ENCODE measurements at places on chromosomes 1 and 21.

DNA sequence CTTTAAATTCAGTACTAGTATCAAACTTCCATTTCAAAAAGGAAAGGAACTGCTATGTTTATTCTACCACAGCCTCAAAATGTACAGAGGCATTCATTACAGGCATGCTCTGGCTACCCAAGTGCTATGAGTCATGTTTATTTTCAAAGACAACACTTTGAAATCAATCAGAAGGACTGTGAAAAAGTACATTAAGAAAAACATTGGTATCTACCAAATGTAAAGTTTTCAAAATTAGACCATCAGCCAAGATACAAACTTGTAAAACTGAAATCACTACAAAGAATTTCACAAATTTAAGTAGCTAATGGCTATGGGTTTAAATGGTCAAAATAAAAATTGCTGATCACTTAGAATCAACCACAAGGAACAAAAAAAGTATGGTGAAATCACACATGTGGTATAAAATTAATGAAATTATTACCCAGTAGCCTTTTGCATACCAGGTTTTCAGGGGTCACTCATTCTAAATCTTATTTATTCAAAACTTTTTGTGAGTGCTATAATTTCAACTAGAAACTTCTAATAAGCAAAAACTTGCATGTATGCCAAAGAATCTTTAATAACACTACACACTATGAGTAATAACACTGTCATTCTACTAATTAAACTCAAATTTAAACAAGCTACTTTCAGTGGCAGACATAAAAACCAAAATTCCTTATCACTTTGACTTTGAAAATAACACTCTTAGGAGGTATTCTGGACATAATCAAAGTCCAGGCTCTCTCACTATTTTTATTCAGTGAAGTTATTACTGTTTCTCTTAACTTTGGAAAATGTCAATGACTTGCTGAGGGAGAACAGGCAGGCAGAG lies 49.2 kb downstream of the ENAH start:
- DNase-seq: no peak

DNA sequence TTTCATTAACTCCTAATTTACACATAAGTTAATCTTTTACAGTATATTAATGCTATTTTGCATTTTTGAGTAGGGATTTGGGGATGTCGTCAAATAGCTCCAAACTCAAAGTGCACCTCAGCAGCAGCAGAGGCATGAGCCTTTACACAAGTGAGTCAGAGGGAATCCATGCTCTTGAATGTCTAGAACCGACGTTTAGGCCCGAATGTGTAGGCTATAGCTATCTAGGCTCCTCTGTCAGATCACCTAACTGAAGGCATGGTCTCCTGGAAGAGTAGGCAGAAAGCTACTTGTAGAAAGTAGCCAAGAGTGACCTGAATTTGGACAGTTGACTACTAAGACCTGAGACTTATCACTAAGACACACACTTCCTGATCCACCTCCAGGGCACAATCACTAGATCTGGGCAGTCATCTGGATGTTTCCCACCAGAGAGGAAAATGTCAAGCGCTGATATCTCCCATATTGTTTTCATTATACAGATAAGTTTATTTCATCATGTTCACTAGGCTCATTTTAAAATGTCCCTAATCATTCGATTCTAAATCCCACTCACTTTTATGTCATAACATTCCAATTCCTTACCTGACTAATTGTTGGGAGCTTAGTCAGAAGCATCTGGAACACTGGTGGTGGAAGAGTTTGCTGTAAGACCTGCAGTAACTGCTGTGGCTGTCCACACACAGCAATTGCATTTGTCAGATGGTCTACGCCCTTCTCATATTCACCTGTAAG lies 15.3 kb downstream of the TOMM20 start:
- no peak for DNase-seq

GRCh38 chr1:69513601-69514000 lies 54.1 kb upstream of the LRRC7 start:
- no peak for DNase-seq

- no peak for DNase-seq
These were observed 74.7 kb upstream of the OLFM3 start for GRCh38 chr1:102071451-102071850.

- DNase-seq: no peak
These were observed 752 bp downstream of the RGS18 start for GRCh38 chr1:192159014-192159413.

- DNase-seq: no peak
These were observed 544 bp upstream of the CCT8 start for GRCh38 chr21:29074007-29074376.

DNA sequence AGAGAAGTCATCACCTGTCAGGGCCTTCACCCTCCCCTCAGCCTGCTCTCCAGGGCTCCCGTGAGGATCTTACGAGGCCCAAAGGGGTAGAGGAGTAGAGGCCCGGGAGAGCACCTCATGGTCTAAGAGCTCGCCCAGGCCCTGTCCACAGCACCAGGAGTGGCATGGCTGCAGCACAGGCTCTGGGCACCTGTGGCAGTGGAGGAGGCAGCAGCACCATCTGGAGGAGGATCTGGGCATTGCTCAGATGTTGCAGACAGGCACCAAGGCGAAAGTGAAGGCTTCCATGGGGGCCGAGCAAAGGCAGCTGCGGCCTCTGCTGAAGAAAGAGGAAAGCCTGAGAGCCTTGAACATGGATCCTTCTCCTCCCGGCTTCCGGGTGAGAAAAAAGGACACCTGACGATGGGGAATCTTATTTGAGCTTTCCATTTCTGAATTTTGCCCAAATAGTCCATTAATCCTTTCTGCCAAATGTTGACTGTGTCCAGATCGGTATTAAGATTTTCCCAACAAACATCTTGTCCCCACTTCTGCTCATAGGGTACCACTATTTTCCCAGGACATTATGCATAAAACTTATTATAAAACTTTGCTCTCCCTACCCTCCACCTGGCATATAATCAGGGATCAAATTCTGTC lies 604.7 kb downstream of the PTPRC start:
- peak; percentile 67 for DNase-seq

GRCh38 chr1:186102107-186102506 lies 272.9 kb downstream of the TPR start:
- no peak for DNase-seq

GRCh38 chr1:155706139-155706538 lies 17.2 kb downstream of the DAP3 start:
- DNase-seq: no peak

- DNase-seq: no peak
These were observed 5.2 kb upstream of the SPRR1B start for GRCh38 chr1:153025797-153026196.

- no peak for DNase-seq
These were observed 51.7 kb downstream of the PTPN14 start for GRCh38 chr1:214499732-214500131.

GRCh38 chr1:176595217-176595616 lies 132.2 kb downstream of the PAPPA2 start:
- DNase-seq: no peak

- peak; percentile 41 for DNase-seq
These were observed 12.7 kb downstream of the INSL5 start for GRCh38 chr1:66788231-66788939.

GRCh38 chr1:20632386-20632785 lies 872 bp upstream of the PINK1 start:
- DNase-seq: no peak

- no peak for DNase-seq
These were observed 6.5 kb downstream of the RERE start for GRCh38 chr1:8810987-8811386.

- no peak for DNase-seq
These were observed 16.1 kb downstream of the TOMM20 start for GRCh38 chr1:235112297-235113182.

DNA sequence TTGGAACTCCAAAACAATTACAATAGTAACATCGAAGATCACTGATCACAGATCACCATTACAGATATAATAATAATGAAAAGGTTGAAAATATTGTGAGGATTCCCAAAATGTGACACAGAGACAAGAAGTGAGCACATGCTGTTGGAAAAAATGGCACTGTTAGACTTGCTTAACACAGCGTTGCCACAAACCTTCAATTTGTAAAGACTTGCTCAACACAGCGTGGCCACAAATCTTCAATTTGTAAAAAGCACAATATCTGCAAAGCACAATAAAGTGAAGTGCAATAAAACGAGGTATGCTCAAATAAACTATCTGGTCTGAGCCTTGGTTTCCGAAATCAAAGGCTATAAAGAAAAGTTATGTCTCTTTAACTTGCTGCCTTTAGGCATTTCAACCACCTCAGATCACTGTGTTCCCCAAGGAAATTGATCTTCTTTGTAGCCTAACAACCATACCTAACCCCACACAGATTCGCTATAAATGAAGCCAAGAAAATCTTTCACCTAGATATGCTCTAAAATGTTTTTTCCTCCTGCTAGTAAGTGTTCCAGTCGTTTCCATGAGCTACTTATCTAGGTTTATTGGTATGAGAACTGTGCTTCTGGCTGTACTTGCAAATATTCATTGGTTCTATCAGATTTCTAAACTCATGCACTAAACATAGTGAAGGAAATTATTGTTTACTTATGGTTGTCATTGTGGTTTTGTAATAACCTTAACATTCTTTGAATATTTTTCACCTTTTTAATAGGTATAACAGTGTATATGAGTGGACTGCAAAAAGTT lies 13.1 kb upstream of the LPGAT1 start:
- no peak for DNase-seq

- DNase-seq: no peak
These were observed 22.6 kb upstream of the NRDC start for GRCh38 chr1:51901151-51901550.

DNA sequence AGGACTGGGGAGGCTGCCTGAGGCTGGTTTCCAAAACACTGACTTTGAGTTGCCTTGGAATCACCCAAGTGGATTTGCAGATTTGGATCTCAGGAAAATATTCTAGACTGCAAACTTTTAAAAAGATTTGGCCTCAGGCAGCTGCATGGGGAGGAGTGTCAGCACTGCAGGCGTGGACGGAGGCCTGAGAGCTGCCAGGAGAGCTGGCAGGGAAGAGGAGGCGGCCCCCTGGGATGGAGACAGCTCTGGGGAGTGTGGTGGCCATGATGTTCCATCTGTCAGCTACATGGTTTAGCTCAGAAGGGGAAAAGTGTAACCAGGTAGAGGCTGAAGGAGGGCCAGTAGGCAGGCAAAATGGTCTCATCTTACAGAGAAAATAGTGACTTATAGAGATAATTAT lies 72.1 kb downstream of the VPS26C start:
- no peak for DNase-seq

- no peak for DNase-seq
These were observed 44.3 kb downstream of the NID1 start for GRCh38 chr1:236020359-236021219.

GRCh38 chr1:43061757-43062156 lies 103.1 kb upstream of the SLC2A1 start:
- no peak for DNase-seq

DNA sequence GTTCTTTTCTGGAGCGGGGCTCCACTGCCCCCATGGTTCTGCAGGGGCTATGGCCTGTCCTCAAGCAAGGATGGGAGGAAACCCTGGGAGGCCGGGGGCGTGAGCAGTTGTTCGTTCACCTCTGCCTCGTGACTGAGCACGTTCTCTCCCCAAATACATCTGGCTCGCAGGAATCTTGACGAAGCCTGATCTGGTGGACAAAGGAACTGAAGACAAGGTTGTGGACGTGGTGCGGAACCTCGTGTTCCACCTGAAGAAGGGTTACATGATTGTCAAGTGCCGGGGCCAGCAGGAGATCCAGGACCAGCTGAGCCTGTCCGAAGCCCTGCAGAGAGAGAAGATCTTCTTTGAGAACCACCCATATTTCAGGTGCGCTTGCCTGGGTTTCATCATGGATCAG lies 15.5 kb downstream of the MX1 start:
- no peak for DNase-seq

GRCh38 chr1:27031235-27032118 lies 18.8 kb upstream of the TENT5B start:
- no peak for DNase-seq

GRCh38 chr1:2157856-2158255 lies 36.7 kb downstream of the FAAP20 start:
- DNase-seq: no peak

DNA sequence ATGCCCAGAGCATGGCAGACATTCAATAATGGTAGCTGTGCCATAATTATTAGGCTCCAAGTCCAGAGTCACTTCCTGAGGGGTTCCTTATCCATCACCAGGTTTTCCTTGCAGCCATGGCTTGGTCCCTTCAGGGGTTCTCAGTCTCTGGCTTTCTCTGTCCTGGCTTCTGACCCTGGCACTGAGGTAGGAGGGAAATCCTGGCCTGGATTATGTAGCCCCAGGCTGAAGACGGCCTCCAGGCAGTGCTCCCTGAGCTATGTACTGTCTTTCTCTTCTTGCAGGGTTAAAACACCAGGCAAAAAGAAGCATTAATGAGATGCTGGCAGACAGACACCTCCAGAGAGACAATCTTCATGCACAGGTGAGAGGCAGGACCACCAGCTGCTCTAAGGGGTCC lies 9.5 kb upstream of the PADI3 start:
- no peak for DNase-seq

GRCh38 chr1:76352741-76353435 lies 278.3 kb downstream of the ST6GALNAC3 start:
- no peak for DNase-seq

GRCh38 chr1:160717306-160717705 lies 5.7 kb upstream of the CD48 start:
- no peak for DNase-seq

DNA sequence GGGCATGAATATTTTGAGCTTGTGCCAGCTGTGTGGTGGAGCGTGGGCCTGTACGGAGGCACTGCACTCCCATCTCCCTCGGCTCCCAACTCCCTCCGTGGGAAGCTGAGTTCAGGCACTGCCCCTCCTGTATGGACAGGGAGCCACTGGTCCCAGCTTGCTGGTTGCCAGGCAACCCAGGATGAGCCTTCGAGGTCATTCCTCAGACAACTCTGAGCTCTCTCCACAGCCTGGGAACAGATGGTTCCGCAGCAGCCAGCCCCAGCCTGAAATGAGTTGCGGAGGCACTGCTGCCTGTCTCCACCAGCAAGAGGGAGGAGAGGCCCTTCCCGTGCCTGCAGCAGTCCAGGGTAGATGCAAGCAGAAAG lies 58.4 kb upstream of the TENT5B start:
- no peak for DNase-seq

DNA sequence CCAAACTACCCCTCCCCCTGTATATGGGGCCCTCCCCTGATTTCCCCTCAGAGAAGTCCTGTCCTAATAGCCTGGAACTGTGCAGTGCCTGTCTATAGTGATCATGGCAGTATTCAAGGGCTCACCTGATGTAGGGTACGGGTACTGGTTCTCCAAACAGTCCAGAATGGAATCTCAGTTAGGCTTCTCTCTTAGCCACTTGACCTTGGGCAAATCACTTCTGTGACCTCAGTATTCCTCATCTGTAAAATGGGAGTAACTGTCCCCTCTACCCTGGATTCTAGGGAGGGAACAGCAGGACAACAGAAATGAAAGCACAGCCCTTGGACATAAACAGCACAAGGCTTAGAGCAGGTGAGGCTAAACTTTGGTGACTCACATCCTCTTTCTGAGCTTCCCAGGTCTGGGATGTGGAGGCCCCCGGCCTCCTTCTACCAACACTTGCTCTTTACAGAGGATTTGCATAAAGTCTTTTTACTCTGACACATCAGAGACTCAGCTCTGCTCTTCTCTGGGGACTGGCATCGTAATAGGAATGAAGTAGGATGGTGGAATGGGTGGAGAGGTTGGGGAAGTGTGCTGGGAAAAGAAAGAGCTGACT lies 20.0 kb upstream of the PDZK1IP1 start:
- no peak for DNase-seq

Measured in CD4-positive, alpha-beta T cell treated with Interleukin-15 for 4 hours (primary cell).